Activated CD8-positive, alpha-beta T cell treated with anti-CD3 and anti-CD28 coated beads, Interleukin-2, amount 10 ng/mL, durations not matched to agents 7 days and 5 days (primary cell): ENCODE measurements at places on chromosomes 4 and X. TPM values are rescaled to one million over a fixed set of nuclear protein-coding genes. Genes with fewer than 3 reads are reported as not detected.
A peak's percentile ranks its signal among the peaks of the same experiment; 100 is the strongest.

- no peak within 1 kb of the TSS for H3K27ac ChIP-seq
- peak; percentile 62 for DNase-seq
- H3K36me3 ChIP-seq = no peaks in the 10 kb centered on the region
- H3K4me1 ChIP-seq = peaks cover 16% of the 10 kb centered on the region
- peaks cover 37% of the 10 kb centered on the region for H3K27me3 ChIP-seq
- H3K4me3 ChIP-seq = peak within 1 kb of the TSS; percentile 61
Measured at GRCh38 chr4:5051278-5052203, at the start of gene STK32B. STK32B (plus strand) TSS chr4:5051480.

DNA sequence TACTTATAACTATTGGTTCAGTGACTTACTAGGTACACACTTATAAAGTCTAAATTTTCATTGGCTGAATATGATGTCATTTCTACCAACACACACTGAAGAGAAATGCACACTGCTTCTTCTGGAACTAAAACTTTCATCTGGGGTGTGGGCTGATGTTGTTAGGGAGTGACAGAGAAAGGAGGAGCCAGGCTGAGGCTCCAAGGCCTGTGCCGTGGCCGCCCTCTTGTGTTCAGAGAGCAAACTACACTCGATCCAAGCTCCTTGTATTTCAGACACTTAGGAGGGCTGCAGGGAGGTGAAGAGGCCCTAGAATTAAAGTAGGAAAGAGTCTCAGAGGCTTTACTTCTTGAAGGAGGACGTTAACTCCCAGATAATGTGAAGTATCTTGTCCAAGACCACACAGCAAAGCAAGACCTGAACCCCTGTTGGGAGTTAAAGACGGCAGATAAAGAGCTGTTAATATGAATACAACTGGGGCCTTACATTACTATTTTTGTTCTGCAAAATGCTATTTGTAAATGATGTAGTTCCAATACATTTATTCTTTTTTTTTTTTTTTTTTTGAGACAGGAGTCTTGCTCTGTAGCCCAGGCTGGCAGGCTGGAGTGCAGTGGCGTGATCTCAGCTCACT lies 137.5 kb downstream of the AFAP1 start:
- peaks cover 5% of the 10 kb centered on the region for H3K36me3 ChIP-seq
- H3K4me1 ChIP-seq = peaks cover 8% of the 10 kb centered on the region
- H3K27ac ChIP-seq = no peak overlapping the region
- peak; percentile 87 for DNase-seq
- H3K27me3 ChIP-seq = no peaks in the 10 kb centered on the region

- no peak overlapping the region for H3K27ac ChIP-seq
- peaks cover 3% of the 10 kb centered on the region for H3K27me3 ChIP-seq
Measured at GRCh38 chr4:86442881-86443280, 83.0 kb upstream of the MAPK10 start.

DNA sequence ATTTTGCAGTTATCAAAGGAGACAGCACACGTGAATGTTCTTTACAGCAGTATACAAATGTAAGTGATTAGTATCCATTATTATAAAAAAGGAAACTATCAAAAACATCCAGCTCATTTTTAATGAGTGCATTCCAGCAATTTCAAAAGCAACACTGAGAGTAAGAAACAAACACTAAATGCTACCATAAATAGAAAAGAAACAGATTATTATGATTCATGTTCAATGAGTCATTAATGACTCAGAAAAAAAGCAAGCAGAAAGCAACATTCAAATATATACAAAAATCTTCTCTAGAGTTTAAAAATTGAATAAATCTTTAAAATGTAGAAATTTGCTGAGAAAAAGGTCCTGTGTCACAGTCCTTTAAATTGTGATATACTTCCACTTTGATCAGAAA lies 346.5 kb upstream of the FMR1 start:
- H3K27ac ChIP-seq = no peak overlapping the region
- H3K4me1 ChIP-seq = peaks cover 2% of the 10 kb centered on the region
- H3K36me3 ChIP-seq = no peaks in the 10 kb centered on the region
- H3K4me3 ChIP-seq = no peak overlapping the region
- H3K27me3 ChIP-seq = no peaks in the 10 kb centered on the region
- no peak for DNase-seq

GRCh38 chrX:55167124-55167803 lies 52.9 kb upstream of the PAGE5 start:
- H3K4me3 ChIP-seq = no peak overlapping the region
- DNase-seq = no peak
- H3K27me3 ChIP-seq = peaks cover 11% of the 10 kb centered on the region
- H3K36me3 ChIP-seq = no peaks in the 10 kb centered on the region
- no peak overlapping the region for H3K27ac ChIP-seq

DNA sequence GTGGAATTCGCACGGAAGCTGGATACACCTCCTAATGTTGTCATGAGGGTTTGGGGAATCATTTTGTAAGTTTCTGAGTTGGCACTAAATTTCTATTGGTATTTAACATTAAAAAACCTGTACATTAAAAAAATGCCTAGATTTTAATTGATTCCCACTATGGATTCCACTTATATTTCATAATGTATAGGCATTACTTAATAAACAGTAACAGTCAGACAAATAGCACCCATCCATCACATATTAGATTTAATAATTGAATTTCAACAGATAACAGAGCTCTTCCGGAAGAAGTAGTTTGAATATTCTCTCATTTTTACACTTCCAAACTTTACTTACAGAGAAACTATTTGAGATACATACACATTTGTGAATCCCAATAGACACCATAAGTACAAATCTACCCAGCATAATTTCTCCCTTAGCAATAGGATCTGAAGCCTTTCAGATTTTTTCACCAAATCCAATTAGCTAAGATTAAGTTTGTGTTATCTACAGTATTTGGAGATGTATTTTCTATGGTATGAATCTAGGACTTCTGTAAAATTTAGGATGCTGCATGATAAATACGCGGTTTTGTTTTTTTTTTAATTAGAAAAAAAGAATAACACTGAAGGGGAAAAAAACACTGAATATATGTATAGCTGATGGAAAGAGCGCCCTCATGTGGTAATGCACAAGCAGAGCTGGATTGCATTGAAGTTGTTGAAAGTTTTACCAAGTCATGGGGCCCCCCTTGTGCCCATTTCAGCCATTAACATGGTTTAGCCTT lies 12.2 kb upstream of the ODAM start:
- H3K4me1 ChIP-seq = no peaks in the 10 kb centered on the region
- H3K27ac ChIP-seq = no peak overlapping the region
- H3K27me3 ChIP-seq = no peaks in the 10 kb centered on the region
- no peak overlapping the region for H3K4me3 ChIP-seq
- no peaks in the 10 kb centered on the region for H3K36me3 ChIP-seq
- DNase-seq = peak; percentile 26

DNA sequence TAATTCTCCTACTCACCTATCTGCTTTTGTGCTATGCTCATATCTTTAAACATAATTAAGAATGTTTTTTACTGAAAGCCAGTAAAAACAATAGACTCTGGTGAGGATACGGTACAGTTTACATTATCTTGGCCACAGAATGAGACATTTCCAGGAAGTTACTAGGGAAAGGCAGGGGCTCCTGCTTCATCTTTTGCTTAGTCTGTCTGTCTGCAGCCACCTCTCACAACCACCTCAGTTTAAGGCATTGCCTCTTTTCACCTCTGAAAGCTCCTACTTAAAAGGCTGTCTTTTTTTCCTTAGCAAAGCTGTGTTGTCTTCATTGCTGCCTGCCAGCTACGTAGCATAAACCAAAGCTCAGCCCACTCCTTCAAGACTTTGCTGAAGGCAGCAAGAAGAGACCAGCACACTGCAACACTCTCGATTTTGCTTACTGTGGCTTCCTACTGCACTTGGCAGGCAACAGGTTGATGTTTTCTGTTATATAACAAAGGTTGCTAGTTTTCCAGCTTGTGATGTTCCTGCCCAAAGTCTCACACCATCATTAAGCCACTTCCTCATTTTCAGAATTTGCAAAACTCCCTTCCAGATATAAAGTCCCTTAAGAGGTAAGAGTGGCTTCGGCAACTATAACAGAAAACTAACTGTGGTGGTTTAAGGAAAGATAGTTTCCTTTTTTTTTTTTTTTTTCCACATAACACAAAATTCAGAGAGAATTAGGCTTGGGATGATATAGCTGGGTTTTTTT lies 432.9 kb downstream of the GRXCR1 start:
- no peak overlapping the region for H3K4me3 ChIP-seq
- H3K27me3 ChIP-seq = no peaks in the 10 kb centered on the region
- H3K36me3 ChIP-seq = no peaks in the 10 kb centered on the region
- no peaks in the 10 kb centered on the region for H3K4me1 ChIP-seq

GRCh38 chr4:145927030-145927429 lies 11.6 kb downstream of the ZNF827 start:
- no peaks in the 10 kb centered on the region for H3K27me3 ChIP-seq
- peaks cover 16% of the 10 kb centered on the region for H3K4me1 ChIP-seq
- DNase-seq = no peak
- H3K27ac ChIP-seq = no peak overlapping the region

GRCh38 chrX:152405561-152405960 lies 45.6 kb downstream of the GABRA3 start:
- no peak for DNase-seq
- H3K4me1 ChIP-seq = no peaks in the 10 kb centered on the region
- no peaks in the 10 kb centered on the region for H3K36me3 ChIP-seq
- H3K27me3 ChIP-seq = no peaks in the 10 kb centered on the region
- H3K27ac ChIP-seq = no peak overlapping the region

- DNase-seq = no peak
- no peak overlapping the region for H3K4me3 ChIP-seq
- H3K36me3 ChIP-seq = no peaks in the 10 kb centered on the region
Measured at GRCh38 chr4:187274153-187274552, 550.5 kb upstream of the FAT1 start.

- no peaks in the 10 kb centered on the region for H3K27me3 ChIP-seq
- no peaks in the 10 kb centered on the region for H3K4me1 ChIP-seq
- H3K36me3 ChIP-seq = no peaks in the 10 kb centered on the region
- H3K27ac ChIP-seq = no peak overlapping the region
Measured at GRCh38 chr4:180768610-180769009, 1474.6 kb upstream of the TENM3 start.

- H3K4me1 ChIP-seq = no peaks in the 10 kb centered on the region
- no peaks in the 10 kb centered on the region for H3K27me3 ChIP-seq
- no peak overlapping the region for H3K4me3 ChIP-seq
- DNase-seq = no peak
- no peaks in the 10 kb centered on the region for H3K36me3 ChIP-seq
- H3K27ac ChIP-seq = no peak overlapping the region
Measured at GRCh38 chrX:40912166-40912565, 173.1 kb upstream of the USP9X start.

DNA sequence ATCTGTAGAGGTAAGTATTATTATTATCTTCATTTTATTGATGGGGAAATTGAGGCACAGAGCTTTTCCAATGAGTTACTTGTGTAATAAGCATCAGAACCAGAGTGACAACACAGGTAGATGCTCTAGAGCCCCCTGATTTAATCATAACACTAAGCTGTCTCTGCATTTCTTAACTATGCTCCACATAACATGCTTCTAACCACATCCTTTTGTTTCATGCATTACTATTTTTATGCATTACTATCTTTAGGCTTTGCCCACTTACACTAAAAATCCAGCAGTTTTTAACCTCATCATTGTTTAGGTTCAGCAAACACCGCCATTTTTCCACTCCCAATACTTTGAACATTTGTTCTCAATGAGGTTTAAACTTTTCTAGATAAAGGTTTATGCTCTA lies 1900.8 kb upstream of the PCDH10 start:
- no peak for DNase-seq
- H3K4me3 ChIP-seq = no peak overlapping the region
- H3K27ac ChIP-seq = no peak overlapping the region

- no peak overlapping the region for H3K27ac ChIP-seq
- no peaks in the 10 kb centered on the region for H3K4me1 ChIP-seq
- peaks cover 4% of the 10 kb centered on the region for H3K27me3 ChIP-seq
- H3K36me3 ChIP-seq = no peaks in the 10 kb centered on the region
Measured at GRCh38 chr4:7207628-7208231, 15.4 kb downstream of the SORCS2 start.

DNA sequence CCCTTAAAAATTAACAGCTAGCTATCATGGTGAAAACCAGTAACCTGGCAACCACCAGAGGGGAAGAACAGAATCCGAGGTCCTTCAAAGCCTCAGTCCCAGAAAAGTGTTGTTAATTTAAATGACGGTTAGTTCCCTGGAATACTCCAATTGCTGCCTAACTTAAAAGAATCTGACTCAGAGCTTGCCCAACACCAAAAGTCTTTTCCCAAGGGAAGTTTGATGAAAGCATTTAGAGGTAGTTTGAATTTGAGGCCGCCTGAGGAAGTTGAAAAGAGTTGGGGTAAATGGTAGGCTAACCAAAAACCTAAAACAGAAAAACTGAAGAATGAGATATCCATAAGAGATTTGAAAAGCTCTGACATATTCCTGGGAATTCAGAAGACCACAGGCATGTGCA lies 46.6 kb downstream of the IL13RA2 start:
- H3K4me1 ChIP-seq = no peaks in the 10 kb centered on the region
- DNase-seq = no peak
- no peaks in the 10 kb centered on the region for H3K27me3 ChIP-seq
- H3K36me3 ChIP-seq = no peaks in the 10 kb centered on the region
- no peak overlapping the region for H3K27ac ChIP-seq
- no peak overlapping the region for H3K4me3 ChIP-seq

DNA sequence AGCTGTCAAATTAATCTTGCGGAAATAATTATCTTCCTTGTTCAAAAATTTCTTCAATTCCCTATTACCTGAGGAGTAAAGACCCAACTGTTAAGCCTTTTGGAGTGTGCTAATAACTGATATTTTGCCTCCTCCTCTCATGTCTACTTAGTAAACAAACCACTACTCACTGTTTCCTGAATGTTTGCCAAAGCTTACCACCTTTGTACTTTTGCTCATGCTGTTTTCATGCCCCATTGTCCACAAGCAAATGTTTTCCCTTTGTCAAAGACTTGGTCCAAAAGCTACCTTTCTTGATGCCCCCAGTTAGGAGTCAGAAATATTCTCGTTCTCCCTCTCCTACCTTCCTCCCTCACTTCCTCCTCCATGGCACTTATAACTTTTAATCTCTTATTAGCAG lies 226.1 kb downstream of the ENOX2 start:
- H3K4me3 ChIP-seq = no peak overlapping the region
- H3K27me3 ChIP-seq = no peaks in the 10 kb centered on the region
- no peaks in the 10 kb centered on the region for H3K4me1 ChIP-seq
- no peak for DNase-seq
- peaks cover 16% of the 10 kb centered on the region for H3K36me3 ChIP-seq

DNA sequence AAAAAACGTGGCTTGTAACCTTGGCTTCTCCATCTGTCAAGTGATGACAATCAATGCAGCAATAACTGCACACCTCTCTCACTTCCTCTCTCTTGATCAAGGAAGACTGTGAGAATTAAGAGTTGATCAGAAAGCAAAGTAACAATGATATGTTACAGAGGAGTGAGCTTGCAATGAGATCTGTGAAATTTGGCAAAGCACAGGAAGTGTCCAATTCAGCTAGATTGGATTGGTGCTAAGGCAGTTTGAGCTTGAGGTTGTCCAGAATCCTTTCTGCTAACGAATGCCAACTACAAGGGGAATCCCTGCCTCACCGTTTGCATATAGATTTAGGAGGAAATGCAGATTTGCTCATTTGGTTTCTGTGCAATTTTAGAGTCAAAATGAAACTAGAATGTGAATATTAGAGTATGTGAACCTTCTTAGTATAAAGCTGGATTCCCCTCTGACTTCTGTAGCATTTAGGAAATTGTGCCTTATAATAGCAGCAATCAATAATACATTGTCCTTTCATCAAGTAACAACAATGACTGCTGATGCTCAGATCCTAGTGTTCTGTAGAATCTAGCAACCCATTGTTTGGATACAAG lies 346.4 kb downstream of the PTTG2 start:
- peaks cover 54% of the 10 kb centered on the region for H3K4me1 ChIP-seq
- H3K36me3 ChIP-seq = peaks cover 18% of the 10 kb centered on the region
- peak overlapping the region; percentile 34 for H3K4me3 ChIP-seq
- no peaks in the 10 kb centered on the region for H3K27me3 ChIP-seq

PNCK gene
- 0.16 TPM for total RNA-seq

SLC10A7 gene
- 14.2 TPM for total RNA-seq

SPANXN1 gene
- not detected for total RNA-seq

SATL1 gene
- not detected for total RNA-seq

TMEM31 gene
- not detected for total RNA-seq
